Transverse colon (tissue), 4 donors: ENCODE measurements at places on chromosomes 2 and 18.
A peak's percentile ranks its signal among the peaks of the same experiment; 100 is the strongest.

DNA sequence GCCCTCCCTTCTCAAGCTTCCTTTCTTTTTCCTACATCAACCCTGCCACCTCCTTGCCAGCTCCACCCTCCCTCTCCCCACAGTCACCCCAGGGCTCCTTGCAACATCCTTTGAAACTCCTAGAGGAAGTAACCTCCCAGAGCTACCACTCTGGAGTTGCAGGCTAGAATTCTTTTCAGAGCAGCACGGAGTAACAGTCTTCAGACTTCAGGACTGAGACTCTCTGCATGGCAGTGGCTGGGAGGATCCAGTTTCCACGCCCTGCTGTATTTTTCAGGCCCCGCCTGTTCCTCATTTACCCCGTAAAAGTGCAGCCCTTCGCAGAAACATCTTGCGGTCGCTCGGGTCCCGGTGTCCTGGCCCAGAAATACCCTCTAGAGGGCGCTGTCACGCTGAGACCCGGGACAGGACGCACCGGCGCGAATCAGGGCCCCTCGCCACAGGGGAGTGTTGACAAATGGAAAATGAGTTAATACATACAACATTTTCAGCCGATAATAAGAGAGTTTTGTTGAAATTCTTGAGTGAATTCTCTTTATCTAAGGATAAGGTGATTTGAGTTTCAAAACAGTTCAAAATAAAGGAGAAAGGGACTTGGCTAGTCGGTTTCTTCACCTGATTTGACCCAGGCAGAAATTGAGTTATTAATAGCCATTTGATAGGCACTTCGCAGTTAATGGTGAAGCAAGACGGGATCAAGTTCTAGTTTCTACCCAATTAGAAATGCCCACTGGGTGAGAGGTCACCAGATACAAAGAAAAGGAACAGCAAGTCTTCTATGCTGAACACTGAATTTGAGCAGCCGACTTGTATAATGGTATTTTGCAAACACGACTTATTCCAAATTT lies 18.5 kb upstream of the NTSR2 start:
- peak; percentile 86 for DNase-seq

DNA sequence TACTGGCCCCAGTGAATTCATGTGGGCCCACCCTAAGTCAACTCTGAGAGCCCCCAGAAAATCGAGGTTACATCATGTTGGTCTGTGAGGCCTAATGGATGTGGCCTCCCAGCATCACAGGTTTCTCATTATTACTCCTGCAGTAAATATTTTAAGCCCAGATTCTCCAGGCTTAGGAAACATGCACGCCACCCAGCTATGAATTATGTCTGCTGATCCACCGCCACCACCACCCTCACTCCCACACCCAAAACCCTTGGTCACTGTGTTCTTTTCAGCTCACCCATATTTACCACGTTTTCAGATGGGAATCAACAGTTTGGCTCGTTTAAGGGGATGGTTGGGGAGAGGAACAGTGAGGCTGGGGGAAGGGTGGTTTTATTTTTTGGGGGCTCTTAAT lies 128.6 kb downstream of the NCK2 start:
- DNase-seq: no peak

DNA sequence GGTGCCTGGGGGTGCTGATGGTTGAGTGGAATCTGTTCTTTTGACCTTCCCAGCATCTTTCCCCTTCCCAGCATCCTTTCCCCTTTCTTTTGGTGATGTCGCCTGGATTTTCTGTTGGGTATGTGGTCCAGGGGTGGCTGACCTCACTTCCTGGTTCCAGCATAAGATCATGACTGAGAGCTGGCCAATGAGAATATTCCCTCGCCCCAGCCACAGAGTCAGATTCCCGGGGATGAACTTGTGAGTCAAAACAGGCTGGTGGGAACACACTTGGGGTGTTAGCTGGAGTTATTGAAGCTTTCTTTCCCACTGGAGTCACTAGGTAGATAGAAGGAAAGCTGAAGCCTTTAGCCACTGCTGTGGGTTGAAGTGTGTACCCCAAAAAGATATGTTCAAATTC lies 28.0 kb upstream of the FOSL2 start:
- DNase-seq: no peak

- no peak for DNase-seq
Measured at GRCh38 chr18:59655676-59656075, 41.5 kb downstream of the CCBE1 start.

GRCh38 chr2:130762031-130762909 lies 6.9 kb downstream of the AMER3 start:
- no peak for DNase-seq

DNA sequence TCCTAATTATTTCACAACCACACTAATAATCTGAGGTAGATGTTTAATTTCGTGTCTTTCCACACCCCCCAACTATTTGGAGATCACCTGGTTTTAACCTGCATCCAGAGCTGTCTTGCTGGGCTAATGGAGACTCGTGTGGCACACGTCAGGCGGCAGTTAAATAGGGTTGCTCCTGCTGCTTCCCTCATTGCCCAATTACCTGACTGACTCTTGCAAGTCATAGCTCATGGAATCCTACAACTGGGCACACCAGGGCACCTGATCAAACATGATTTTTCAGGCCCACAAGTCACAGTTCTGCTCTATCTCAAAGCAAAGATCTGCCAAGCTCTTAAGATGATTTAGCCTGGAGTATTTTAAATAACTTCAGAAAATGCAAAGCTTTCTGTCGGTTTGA lies 1430.4 kb upstream of the ACVR2A start:
- DNase-seq: no peak

DNA sequence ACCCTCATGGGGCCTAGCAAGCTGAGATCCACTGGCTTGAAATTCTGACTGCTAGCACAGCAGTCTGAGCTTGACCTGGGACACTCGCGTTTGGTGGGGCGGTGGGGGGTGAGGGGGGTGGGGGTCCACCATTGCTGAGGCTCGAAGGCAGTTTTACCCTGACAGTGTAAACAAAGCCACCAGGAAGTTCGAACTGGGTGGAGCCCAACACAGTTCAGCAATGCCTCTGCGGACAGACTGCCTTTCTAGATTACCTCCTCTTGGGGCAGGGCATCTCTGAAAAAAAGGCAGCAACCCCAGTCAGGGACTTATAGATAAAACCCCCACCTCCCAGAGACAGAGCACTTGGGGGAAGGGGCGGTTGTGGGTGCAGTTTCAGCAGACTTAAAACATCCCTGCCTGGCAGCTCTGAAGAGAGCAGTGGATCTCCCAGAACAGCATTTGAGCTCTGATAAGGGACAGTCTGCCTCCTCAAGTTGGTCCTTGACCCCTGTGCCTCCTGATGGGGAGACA lies 149.7 kb upstream of the TANK start:
- DNase-seq: no peak

- no peak for DNase-seq
Measured at GRCh38 chr18:34816183-34816582, 106.1 kb downstream of the DTNA start.

- DNase-seq: peak; percentile 32
Measured at GRCh38 chr2:144516981-144517865, 2.7 kb downstream of the ZEB2 start.

DNA sequence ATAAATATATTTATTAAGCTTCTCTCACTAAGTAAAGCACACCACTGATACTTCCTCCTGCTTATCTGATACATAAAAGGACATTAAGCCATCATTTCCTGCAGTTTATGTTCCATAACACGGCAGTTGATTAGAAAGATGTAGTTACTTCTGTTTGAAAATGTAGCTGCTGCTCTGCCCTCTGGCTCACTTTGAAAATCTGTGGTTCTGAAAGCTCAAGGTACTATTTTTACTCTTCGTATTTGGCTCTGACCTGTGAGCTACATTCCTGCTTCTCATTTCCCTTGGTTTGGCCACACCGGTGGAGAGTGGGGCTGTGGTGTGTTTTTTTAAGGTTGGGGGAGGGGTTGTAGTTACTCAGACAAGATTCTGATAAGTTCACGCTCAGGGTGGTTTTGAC lies 12.8 kb upstream of the TTN start:
- DNase-seq: no peak

GRCh38 chr18:8601277-8602032 lies 7.8 kb upstream of the RAB12 start:
- DNase-seq: no peak

DNA sequence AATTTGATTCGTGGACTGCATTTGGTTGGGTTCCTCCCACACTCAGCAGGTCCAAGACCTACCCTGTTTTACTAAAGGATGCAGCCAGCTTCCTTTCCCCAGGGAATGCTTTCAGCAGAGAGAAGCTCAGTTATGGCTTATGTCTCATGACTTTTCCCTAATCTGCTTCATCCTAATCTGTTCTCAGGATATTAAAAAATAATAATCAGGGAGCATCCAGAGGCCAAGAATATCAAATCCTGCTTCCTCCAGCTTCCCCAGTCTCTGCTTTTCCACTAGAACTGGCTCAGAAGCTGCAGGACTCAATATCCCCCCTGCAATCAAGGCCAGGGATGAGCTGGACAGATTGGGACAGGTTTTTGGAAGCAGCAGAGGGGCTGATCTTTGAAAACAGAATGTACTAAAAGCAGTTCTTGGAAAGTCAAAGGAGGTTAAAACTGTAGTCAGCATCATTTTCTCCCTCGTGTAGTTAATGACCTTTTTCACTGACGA lies 326.9 kb upstream of the TNP1 start:
- no peak for DNase-seq

- DNase-seq: no peak
Measured at GRCh38 chr2:178530625-178531142, 50.4 kb downstream of the PLEKHA3 start.

DNA sequence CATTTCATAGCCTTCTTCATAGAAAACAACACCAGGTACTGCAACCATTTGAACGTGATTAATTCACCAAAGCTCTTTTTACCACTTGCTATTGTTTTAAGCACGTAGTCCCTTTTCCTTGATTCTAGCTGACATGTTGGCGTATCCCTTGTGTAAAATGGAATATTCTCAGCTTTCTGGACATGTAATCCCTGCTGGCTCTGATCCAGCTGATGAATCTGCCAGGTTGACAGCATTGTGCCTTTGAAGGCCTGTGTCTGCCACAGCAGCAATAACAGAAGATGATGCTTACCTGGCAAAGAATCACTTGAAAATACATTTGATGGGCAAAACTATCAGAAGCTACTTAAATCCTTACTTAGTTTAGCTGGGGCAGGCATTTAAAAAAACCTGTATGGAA lies 81.0 kb upstream of the CCDC150 start:
- no peak for DNase-seq

DNA sequence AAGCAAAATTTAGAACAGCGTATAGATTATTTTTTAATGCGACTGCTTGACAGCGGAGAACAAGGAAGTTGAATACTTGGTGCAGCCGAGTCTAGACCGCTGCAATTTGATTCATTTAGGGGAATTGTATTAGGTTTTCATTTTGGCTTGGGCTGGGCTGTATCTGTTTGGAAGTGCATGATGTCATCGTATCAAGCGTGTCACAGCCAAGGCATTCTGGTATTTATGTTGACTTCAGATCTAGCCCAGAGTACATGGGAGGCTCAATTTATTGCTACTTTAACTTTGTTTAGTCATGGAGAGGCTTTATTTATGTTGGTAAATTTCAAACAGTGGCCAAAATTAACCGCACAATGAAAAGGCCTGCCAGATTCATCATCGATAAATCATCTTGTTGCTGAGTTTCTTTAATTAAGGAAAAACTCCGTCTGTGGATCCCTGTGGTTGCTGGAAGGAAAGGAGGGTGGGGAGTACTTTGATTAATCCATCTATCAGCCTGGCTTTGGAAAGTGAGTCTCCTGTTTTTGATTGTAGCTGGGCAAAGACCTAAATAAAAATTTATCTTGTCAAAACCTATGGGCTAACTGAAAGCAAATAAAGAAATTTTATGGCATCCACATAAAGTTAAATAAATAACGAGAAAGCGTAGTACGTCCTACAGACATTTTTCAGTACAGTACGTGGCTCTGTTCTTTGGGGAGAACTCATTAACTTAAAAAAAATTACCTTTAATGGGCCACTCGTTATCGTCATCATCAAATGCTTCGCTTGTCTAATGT lies 230.4 kb upstream of the SPRED2 start:
- peak; percentile 15 for DNase-seq

GRCh38 chr2:169105476-169105875 lies 36.1 kb downstream of the DHRS9 start:
- no peak for DNase-seq

- no peak for DNase-seq
Measured at GRCh38 chr2:202335791-202336467, 40.2 kb upstream of the BMPR2 start.

DNA sequence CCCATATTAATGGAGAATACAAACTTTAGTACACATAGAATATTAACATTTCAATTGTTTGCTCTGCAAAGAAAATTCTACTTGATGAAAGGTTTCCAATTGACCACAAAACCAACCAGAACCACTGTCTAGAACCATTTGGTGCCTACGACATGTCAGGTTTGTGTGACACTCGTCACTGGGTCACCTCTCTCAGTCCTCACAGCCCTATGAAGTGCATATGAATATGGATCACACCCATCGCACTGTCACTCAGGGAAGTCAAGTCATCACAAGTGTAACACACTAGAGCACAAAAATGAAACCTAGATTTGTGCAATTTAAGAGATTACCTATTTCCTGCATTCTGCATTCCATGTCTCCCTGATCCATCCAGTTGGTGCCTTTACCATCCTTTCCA lies 43.7 kb downstream of the PTPN2 start:
- no peak for DNase-seq

GRCh38 chr2:214220251-214220650 lies 190.6 kb upstream of the VWC2L start:
- no peak for DNase-seq

GRCh38 chr18:62329691-62330454 lies 4.8 kb downstream of the TNFRSF11A start:
- peak; percentile 65 for DNase-seq

DNA sequence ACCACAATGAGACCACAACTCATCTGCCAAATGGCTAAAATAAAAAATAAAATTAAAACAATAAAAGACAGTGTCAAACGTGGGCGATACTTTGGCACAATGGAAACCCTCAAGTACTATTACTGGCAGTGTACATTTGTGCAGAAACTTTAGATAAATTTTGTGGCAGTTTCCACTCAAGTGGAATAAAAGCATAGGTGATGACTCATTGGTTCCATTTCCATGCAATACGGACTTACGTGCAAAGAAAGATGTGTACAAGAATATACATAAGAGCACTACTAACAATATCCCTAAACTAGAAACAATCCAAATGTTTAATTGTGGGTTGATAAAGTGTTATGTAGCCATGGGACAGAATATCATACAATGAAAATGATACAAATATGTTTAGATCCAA lies 259.0 kb upstream of the HNMT start:
- DNase-seq: no peak

GRCh38 chr2:238638982-238639628 lies 208.8 kb upstream of the TWIST2 start:
- no peak for DNase-seq
